GM12892 (cell line): ENCODE measurements at places on chromosomes 2 and 18.

- no peak for DNase-seq
Observed at GRCh38 chr2:163045830-163046229, 207.3 kb upstream of the KCNH7 start.

- no peak for DNase-seq
Observed at GRCh38 chr2:10276481-10277292, 26.0 kb upstream of the HPCAL1 start.

- no peak for DNase-seq
Observed at GRCh38 chr2:166917415-166917814, 29.1 kb downstream of the XIRP2 start.

DNA sequence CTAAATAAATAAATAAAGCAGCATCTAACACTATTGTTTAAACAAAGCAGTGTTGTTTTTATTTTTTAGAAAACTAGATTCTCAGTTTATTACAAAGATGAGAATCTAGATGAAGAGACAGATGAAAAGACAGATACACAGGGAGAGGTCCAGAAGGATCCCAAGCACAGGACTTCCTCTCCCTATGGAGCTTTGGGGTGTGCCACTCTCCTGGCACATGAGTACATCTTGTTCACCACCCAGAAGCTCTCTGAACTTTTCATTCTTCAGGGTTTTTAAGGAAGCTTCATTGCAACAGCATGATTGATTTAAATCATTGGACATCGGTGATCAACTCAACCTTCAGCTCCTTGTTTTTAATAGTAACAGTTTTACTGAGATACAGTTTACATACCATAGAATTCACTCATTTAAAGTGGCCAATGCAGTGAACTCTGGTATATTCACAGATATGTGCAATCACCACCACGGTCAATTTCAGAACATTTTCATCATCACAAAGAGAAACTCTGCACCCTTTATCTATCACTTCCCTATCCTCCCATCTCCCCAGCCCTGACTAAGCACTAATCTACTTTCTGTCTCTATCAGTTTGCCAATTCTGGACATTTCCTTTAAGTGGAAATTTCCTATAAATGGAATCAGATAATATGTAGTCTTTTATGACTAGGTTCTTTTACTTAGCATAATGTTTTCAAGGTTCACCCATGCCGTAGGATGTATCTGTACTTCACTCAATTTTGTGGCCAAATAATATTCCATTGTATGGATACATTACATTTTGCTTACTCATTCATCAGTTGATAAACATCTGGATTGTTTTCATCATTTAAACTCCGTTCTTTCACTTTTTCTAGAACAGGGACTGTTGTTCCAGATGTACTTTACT is 62.3 kb upstream of the ZFP36L2 start:
- DNase-seq = no peak

GRCh38 chr2:9141091-9141667 is 65.4 kb upstream of the ASAP2 start:
- no peak for DNase-seq
